Activated CD4-positive, alpha-beta T cell treated with anti-CD3 and anti-CD28 coated beads, Interleukin-2, amount 50 U/mL, for 16 hours (primary cell): ENCODE measurements at places on chromosomes 4 and X.

- DNase-seq, result no peak
These were observed 346.2 kb downstream of the MAGEB5 start for GRCh38 chrX:26562156-26562555.

DNA sequence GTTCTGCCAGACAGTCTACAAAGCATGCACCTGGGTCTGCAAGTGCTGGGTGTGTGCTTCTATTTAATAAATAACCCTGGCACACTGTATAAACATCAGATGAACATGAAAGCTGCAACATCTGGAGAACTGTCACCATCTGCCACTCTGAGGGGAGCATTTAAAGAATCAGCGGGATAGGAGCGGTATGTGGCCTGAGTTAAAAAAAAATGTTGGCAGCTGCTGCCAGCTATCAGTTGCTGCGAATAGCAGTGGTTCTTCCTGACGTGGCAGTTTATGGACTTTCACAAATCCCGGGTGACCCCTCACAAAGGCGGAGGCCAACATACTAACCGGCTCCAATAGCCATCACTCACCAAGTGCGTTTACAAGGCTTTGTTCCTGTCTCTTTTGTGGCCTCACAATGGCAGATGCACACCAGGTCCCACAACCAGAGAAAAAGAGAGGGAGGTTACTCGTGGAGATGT lies 95.1 kb downstream of the RASL11B start:
- no peak for DNase-seq

DNA sequence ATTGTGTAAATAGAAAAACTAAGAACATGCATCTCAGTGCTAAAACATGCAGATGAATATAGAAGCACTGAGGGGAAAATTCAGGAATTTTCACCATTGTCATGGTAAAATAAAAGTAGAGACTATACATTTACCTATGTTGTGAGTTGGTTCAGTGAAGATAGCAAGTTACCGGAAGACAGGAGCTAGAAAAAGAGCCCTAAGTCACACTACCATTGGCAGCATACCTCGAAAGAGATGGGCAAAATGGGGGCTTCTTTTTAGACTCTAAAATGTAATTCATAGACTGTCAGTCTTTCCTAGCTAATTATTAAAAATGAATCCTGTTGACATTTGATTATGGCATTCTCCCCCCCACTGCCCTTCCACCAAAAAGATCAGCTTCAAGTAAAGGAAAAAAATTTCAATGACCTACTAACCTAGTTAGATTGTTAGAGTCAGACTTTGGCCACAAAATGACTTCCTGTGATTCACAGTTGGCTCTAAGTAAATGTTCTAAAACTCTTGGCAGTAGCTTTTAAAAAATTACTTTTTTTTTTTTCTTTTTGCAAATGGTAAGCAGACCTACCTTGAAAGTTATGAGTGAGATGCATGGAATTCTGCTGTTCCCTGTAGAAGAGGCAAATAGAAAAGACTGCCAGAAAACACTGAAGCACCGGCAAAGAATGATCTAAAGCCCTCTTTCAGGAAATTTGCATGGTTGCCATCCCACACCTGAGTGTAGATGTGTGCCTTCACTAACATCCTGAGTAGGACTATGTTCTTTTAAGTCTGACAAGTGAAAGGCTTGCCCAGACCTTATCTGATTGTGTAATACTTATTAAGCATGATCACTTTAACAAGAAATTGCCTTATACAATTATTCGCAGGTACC lies 26.4 kb upstream of the ARSJ start:
- no peak for DNase-seq

- no peak for DNase-seq
These were observed 6.5 kb upstream of the NDST4 start for GRCh38 chr4:115119804-115120352.

DNA sequence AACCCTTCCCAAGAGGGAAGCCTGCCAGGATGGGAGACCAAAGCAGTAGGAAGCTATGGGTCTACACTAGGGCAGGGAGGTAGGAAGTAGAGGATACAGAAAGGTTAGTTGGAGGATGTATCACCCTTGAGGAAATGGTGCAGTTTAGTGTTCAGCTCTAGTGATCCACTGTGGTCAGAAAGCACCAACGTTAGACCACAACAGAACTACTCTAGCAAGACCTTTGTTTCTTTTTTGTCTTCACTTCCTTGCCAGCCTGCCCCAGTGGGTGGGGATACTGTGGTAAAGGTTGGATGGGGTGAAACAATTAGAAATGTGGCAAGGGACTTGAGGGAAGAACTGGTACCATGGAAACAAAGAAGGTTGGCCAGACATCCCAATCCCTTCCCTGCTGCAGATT lies 83.3 kb downstream of the DDIT4L start:
- DNase-seq, result peak; percentile 67
